ENCODE measurements at places on chromosomes 2 and 18.

DNA sequence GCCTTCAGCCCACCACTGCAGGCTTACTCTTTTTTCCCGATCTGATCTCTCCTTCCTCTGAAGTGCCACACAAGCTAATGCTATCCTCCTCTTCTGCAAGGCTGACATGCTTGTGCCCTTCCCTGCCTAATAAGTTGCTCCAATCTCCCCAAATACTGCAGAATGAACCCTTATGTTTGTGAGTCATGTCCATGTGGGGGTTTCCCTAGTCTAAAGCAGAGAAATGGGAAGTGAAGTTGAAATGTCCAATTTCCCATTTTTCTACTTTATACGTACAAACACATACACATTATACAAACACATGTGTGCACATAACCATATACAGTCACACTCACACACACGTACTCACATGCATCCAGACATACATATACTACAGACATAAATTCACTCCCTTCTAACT, 288.1 kb upstream of the CELF4 start:
- no peak for DNase-seq

GRCh38 chr2:237412988-237413776, 782 bp downstream of the COL6A3 start:
- no peak for DNase-seq

DNA sequence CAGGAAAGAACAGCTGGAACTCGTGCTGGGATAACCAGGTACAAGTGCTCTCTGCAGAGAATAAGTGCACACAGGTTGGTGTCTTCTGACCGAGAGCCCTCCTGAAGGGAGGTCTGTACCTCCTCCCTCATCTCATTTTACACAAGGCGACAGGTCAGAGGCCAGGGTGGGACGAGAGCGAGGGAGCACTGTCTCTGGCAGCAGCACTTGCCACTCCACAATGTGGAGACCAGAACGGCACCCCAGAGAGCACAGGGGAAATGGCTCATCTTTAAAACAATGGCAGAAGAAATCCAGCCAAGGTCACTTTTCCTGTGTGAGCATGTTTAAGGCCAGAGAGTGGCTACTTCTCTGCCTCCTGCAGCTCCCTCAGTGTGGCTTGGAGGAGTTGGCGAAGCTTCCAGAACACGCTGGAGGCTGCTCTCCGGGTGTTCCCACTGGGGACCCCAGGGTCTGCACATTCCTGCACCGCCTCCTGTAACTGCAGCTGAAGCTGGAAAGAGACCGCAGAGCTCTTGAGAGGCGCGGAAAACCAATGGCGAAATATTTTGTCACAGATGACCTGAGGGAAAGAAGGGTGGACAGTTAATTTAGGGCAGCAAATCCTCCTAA, 20.8 kb downstream of the DIPK1C start:
- DNase-seq = no peak

GRCh38 chr2:212940816-212941215, 210.6 kb downstream of the IKZF2 start:
- DNase-seq = no peak
